Fibroblast of skin of left quadriceps (primary cell): ENCODE measurements at places on chromosomes 4 and X.

- no peak for DNase-seq
Observed at GRCh38 chr4:152235718-152236117, 300.2 kb downstream of the FBXW7 start.

DNA sequence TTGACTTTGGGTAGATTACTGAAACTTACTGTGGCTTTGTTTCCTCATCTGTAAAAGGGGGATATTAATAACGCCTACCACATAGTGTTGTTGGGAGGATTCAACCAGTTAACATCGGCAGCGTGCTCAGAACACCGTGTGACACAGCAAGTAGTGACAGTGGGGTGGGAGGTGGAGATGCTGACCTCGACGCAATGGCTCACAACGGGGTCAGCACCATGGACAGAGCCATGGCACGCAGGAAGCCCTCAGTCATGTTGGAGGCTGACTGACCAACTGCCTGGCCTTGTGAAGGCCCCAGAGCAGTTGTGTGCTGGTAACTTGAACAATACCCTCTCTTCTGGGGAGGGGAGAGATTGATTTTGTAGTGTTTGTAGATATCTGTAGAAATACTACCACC, 93.2 kb downstream of the WFS1 start:
- DNase-seq, result no peak

GRCh38 chr4:144347121-144347520, 206.6 kb upstream of the GYPA start:
- no peak for DNase-seq

DNA sequence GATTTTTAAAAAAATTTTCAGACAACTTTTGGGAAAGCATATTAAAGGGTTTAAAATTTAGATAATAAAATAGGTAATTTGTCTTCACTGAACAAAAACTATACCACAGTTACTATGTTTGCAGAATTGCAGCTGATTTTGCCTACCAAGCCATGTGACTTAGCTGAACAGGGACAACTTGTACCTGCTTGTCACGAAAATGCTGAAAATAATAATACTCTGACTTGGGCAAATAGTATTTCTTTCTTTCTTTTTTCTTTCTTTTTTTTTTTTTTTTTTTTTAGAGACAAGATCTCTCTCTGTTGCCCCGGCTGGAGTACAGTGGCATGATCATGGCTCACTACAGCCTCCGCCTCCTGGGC, 225.2 kb upstream of the PPP1R2C start:
- no peak for DNase-seq

DNA sequence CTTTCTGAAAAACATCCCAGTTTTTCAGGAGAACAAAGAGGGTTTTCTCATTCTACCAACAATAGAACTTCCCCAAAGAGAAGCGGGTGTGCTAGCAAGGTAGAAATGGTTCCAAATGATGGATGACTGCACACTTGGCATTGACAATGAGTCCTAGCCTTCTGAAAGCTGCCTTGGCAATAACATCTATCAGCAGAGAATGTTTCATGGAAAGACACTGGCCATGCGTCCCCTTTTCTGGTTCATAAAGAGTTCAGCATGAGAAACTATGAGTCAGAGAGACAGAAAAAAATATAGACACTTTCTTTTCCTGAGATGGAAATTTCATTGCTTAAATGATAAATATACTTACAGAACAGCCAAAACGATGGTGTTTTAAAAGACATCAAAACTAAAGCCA, 236.9 kb upstream of the PRKX start:
- no peak for DNase-seq

- no peak for DNase-seq
Observed at GRCh38 chr4:176995-177394, 52.7 kb downstream of the ZNF718 start.

GRCh38 chr4:3044870-3045819, 29.2 kb downstream of the HTT-AS start:
- peak; percentile 8 for DNase-seq

DNA sequence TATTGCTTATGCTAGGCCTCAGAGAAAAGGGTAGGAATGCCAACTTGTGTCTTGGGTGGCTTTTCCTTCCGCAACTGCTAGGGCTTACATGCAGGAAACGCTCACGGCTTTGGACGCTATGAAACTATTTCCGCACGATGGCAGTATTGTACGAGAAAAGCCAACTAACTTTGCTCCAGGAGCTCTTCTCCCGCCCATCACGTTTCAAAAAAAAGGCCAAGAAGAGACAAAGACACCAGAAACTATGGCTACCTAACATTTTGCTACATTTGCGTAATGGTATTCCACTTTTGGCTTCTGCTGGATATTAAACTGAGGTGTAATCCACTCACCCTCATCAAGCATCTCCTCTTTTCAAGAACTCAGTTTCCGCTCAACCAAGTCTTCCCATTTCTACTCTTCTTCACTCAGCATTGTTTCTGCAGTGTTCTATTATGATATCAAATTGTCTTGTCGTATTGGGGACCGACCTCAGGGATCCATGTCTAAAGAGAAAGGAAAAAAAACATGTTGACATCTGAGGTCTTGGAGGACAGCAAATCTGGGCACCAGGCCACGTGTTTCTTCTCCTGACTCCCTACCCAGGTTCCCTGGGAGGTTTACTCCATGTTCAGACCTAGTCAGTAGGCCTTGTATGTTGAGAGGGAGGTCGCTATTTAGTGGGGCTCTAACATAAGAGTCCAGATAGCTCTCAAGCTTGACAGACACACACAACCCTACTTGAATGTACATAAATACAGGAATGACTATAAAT, 239.4 kb upstream of the STK26 start:
- no peak for DNase-seq

- no peak for DNase-seq
Observed at GRCh38 chrX:25383196-25383595, 367.4 kb upstream of the ARX start.

- DNase-seq, result no peak
Observed at GRCh38 chr4:110248831-110249253, 50.4 kb upstream of the ELOVL6 start.

DNA sequence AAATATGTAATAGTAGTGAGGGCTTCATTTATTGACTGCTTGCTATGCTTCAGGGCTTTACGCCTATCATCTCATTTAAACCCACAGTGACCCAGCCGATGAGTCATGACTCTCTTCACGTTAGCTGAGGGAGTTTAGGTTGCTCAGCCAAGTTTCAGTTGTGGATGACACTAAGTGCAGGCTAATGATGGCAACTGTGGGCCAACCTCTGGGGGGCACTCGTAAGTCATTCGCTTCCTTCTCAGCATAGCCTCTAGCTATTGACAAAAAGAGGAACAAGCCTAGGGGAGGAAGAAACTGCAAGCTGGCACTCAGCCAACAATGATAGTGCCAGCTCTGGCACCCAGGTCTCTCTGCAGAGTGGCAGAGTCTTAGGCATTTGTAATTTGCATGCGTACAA, 325.0 kb downstream of the ARHGAP10 start:
- DNase-seq, result peak; percentile 17

DNA sequence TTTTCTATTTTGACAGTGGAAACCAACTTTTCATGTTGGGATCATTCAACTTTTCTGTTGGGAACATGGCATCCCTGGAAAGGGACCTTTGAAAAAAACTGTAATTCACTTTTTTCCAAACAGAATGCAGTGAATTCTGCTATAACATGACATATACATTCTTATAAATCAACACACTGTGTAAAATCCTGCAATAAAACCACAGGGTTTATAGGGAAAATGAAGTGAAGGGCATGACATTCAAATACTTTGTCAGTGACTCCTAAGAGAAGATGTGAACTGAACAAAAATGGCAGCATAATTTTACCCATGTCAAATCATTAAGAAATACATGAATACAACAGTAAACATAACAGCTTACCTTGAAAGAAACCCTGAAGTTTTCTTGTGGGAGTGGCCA, 264.5 kb upstream of the ANKRD50 start:
- peak; percentile 11 for DNase-seq

DNA sequence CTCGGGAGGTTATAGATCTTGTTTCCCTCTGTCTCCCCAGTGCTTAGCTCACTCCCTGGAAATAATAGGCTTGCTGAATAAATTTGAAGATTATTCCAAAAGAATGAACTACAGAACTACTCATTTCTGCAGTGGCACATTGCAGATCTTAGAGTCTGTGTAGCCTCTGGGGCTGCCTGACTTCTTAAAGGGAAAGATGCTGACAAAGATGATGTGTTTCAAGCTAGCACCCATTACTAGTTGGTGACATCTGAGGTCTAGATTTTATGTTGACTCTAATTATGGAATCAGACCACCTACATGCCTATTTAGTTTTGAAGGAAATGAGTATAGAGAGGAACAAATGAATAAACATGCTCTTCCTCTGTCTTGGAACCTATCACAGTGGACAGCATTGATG, 123.7 kb upstream of the KCNIP4 start:
- no peak for DNase-seq

DNA sequence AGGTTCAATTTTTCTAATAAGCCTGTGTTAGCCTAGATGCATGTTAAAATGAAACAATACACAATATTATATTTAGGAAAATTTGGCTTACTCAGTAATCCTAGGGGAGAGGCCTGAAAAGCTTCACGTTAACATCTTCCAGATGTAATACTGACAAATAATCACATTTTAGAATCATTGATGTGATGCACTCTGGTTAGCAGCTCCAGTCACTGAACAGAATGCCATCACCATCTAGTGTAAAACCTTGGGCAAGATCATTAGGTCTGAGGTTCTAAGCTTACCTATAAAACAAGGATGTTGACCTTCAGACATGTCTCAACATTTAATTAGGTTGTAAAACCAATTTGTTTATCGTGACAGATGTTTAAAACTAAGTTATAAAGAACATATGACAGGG, 1704.8 kb downstream of the STIM2 start:
- DNase-seq, result no peak

GRCh38 chrX:150205011-150205410, 158.1 kb upstream of the MAMLD1 start:
- no peak for DNase-seq

DNA sequence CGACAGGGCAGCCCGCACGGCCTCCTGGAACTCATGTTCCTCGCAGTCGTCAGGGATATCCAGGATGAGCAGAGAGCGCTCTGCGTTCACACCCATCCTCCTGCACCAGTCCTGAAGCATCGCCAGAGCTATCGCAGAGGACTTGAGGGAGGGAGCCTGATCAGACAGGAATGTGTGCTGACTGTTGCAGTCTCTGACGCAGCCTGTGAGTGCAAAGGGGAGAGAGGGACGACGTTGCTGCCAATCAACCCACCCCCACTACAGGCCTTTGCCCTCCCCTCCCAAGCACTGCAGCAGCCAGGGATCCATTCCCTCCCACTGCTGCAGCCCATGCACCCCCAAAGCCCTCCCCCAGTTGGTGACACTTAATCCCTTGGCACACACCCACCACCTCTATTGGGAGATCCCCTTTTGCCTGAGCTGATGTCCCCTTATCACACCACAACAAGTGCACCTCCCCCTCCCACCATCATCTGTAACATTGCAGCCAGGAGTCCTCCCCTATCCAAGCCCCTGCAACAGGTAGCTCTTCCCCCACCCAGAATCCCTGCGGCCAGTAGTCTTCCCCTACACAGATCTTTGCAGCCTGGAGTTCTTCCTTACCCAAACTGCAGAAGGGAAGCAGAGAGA, 897 bp downstream of the PNMA6F start:
- DNase-seq, result no peak

DNA sequence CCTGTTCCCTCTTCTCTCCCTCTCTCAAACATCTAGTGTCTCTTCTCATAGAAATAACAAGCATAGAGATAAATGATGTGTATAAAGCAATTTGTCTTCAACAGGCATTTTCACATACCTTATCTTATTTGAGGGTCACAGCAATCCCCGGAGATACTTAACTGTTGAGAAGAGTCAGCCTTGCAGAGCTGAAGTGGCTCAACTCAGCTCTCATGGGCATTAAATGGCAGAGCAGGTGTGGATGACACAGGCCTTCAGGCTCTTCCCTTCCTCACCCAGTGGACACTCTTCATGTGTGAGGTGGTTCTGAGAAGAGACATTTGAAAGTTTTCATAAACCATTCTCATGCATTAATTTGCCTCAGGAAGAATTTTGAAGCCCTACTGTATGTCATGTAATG, 134.2 kb downstream of the AFF2 start:
- DNase-seq, result no peak

GRCh38 chrX:15616531-15616930, 15.8 kb upstream of the ACE2 start:
- no peak for DNase-seq

DNA sequence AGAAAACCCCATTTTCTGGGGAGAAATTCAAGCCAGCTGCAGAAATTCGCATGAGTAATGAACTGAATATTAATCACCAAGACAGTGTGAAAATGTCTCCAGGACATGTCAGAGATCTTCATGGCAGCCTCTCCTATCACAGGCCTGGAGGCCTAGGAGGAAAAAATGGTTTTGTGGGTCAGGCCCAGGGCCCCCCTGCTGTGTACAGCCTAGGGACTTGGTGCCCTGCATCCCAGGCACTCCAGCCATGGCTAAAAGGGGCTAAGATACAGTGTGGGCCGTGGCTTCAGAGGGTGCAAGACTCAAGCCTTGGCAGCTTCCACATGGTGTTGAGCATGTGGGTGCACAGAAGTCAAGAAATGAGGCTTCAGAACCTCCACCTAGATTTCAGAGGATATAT, 185.9 kb upstream of the GATB start:
- no peak for DNase-seq

DNA sequence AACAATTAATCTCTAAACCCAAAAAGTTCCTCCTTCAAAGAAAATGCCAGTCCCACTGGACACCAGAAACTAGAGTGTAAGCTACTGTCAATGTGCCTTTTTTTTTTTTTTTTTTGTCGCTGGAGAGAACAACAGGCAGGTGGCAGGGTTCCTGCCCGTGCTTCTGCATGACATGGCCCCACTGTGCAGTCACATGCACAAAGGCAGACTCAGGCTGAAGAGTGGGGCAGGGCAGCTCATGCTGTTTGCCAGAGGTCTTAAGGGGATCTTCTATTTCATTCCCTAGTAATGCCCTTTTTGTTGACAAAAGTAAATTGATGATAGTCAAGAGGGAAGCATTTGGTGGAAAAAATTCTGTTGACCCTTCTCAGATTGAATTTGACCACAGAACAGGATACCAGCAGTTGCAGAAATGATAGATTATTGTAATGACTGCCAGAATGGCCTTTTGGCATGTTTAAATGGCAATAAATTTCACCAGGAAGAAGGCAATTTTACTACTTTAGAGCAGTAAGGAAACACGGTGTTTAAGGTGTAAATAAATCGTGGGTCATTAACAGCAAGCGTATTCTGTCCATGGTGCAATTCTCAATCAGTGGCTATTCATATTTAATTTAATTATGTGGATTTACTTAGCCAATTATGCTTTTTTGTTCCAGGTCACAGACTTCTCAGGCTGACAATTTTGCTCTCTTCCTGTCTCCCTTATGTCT, 80.9 kb downstream of the NKX6-1 start:
- no peak for DNase-seq

DNA sequence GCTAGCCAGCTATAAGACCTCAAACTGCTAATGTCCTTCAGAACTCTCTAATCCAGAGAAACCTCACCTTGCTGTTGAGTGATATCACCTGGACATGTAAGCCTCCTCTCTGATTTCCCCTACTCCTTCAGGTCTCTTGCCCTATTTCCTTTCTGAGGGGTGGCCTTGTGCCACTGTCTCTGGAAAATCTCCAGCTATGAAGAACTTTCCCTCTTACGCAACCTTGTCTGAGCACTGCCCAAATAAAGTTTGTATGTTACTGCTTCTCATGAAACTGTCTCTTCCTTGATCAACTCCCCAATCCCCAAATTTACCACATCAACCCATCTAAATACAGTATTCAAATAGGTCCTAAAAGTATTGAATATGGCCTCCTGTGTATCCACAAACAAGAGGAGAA, 53.5 kb upstream of the VEGFD start:
- DNase-seq, result no peak
